GM12878 (cell line): ENCODE measurements at places on chromosomes 3 and 15. TPM values are rescaled to one million over a fixed set of nuclear protein-coding genes. Genes with fewer than 3 reads are reported as not detected.
A peak's percentile ranks its signal among the peaks of the same experiment; 100 is the strongest.

AP3B2 gene
- polyA plus RNA-seq: not detected in 2 replicates

SLC28A2 gene
- polyA plus RNA-seq: 0.05 and 0.21 TPM in 2 replicates

- H3K4me3 ChIP-seq: peak overlapping the region; percentile 89
- DNase-seq: no peak
- no peaks in the 10 kb centered on the region for H3K27me3 ChIP-seq
- H3K36me3 ChIP-seq: peaks cover 23% of the 10 kb centered on the region
- peaks cover 17% of the 10 kb centered on the region for H3K4me1 ChIP-seq
- H3K27ac ChIP-seq: peak overlapping the region; percentile 97
These were observed 817 bp downstream of the CLK3 start for GRCh38 chr15:74616366-74616939.

GRCh38 chr3:78893161-78893560 lies 874.6 kb downstream of the ROBO1 start:
- H3K4me3 ChIP-seq: no peak overlapping the region
- DNase-seq: no peak
- H3K27me3 ChIP-seq: no peaks in the 10 kb centered on the region

DNA sequence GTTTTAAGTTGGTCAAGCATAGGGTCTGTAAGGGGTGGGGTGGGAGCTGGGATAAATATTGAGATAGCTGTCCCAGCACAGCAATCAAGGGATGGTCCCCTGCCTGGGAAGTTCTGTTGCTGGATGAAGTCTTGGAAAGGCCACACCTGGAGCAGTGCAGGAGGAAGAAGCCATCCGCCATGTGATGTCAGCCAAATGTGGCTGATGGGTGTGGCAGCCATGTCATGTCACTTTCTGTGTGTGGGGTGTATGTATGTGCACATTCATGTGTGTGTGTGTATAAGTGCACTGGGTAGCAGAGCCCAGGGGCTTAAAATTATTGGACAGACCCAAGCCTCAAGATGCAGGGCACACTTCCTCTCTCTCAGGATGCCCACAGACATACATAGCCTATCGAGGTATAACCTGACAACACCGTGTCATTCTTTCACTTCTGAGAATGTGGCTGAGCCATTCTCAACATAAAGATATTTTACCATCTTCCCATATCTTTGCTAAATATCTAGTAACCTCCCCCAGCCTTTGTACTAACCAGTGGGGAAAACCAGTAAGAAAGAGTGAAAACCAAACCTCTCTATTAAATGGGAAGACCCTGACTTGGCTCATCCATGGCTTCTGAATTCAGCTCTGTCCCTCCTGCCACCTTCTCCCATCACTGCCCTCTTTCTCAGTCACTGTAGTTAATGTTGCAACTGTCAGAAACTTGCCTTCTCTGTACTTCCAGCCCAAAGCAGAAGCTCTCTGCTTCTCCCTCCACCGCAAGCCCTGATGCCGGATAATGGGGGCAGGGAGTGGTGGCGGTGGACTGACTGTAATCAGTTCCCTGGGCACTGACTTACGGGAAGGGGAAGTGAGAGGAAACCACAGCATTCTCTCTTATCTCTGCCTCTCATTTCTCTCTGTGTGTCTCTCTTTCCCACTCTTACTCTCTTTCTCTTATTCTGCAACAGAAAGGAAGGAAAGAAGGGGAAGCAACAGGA lies 11.2 kb downstream of the TNFSF10 start:
- H3K4me1 ChIP-seq: peaks cover 19% of the 10 kb centered on the region
- no peak overlapping the region for H3K4me3 ChIP-seq
- DNase-seq: peak; percentile 55
- H3K36me3 ChIP-seq: peaks cover 6% of the 10 kb centered on the region; the same call in 1 of the 2 replicates
- H3K27me3 ChIP-seq: no peaks in the 10 kb centered on the region

- no peak overlapping the region for H3K4me3 ChIP-seq
- peaks cover 2% of the 10 kb centered on the region; the same call in 1 of the 2 replicates for H3K36me3 ChIP-seq
These were observed 34.7 kb downstream of the ANXA2 start for GRCh38 chr15:60363087-60363549.

DNA sequence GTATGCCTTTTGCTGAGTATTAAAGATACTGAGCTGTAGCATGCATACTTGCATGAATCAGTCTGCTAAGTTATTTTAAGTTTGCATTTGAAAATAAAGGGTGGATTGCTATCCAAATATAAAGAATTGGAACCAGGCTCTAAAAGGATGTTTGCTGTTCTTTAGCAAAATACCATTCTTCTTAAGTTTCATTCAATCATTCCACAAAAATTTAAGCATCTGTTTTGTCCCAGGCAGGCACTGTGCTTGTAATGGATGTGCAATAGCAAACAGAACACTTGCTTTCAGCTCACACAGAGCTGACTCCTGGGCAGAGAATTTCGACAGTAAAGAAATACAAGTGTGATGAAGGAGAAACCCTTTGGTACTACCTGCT lies 151.1 kb downstream of the PGPEP1L start:
- peaks cover 5% of the 10 kb centered on the region for H3K4me1 ChIP-seq
- H3K27me3 ChIP-seq: no peaks in the 10 kb centered on the region
- H3K27ac ChIP-seq: no peak overlapping the region
